ENCODE measurements at places on chromosomes 5 and 9.

DNA sequence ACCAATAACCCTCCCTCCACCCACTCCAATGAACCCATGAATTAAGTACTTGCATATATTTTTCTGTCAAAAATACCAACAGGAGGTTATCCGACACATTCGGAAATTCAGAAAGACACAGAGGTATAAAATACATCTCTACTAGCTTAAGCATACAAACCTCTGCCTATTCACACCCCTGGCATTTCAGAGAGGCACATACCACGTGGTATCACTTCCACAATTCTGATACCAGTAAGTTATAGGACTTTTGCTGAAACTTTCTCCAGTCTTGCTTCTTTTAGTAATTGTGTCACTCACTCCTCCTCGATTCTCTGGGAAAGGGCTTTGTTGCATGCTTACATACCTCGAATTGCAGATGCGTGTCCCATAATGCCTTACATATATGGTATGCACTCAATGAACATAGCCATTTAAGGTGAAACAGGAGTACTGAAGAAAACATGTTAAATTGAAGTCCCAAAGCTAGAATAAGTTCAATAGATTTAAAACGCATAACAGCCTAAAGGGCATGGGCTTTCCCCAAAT is 58.1 kb downstream of the TLE1 start:
- DNase-seq = no peak

- DNase-seq = no peak
Measured at GRCh38 chr9:97567894-97568202, 65.3 kb downstream of the TSTD2 start.

DNA sequence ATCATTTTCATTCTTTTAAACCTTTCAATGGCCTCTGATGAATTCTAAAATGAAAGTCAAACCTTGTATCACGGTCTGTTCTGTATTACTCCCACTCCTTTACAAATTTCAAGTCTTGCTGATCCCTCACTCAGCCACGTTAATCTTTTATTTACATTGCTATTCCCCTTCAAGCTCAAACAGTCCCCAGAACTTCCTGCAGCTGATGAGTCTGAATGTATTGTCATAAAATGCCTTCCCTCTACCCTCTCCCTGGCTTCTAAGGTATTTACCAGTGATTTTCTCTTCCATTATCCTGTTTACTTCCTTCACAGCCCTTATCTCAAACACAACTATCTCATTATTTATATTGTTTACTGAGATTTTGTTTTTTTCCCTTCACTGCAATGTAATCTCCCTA is 562.3 kb upstream of the C9orf72 start:
- DNase-seq = no peak

DNA sequence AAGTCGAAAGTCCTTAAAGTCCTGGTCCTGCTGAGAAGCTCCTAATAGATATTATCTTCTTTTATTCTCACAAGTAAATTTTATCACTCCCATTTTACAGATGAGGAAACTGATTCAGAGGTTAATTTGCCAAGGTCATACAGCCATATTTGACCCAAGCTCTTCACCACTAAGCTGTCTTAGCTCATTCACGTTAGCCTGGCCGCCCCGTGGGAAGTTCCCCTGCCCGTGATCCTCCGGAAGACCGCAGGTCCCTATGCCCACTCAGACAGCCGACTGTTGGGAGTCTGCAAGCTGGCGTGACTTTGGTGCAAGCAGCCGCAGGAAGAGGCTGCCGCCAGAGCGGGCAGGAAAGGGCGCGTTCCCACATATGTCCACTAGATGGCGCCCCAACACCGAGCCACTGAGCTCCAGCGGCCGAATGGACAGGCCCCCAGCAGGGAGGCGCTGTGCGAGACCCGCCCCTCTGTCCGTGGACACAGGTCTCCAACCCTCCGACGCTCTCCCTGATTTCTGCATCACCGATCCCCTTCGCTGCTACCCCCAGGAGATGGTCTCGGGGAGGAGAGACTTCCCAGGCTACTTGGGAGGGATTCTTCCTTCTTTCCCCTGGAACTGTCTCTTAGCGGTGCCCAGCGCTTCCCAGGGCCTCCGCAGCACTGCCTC is 10.0 kb upstream of the ARAP3 start:
- DNase-seq = peak; percentile 89

DNA sequence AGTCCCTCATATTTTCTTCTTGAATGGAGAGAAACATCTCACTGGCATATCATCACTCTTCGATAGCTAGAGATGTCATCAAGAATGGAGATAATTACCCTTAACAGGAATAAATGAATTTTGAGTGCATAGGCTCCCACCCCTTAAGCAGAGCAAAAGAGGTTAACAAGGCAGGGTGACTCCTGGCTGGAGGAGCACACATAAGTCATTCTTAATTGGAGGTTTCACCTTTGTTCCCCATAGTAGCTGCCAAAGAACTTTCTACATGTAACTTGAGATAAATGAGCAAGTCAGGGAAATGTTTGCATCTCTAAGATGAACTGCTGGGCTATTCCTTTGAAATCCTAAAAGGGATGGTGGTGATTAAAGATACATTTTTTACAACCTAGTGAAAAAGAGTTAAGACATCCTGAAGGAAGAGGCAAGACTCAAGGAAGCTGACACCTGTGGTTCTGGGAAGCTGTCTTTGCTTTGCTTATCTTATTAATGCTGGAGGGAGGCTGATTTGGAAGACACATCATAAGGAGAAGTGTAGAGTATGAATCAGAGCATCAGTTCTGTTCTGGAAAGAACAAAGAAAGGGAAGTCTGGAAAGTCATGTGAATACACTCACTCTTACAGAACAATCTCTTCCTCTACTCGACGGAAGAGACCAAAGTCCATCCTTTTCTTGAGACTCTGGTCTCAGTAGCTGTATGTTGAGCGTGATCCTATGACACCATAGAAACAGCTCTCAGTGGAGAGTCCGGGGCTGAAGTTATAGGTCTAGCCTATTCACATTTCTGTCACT is 326.3 kb downstream of the OSTF1 start:
- no peak for DNase-seq

GRCh38 chr5:79612667-79613198 is 492 bp downstream of the TENT2 start:
- DNase-seq = no peak

GRCh38 chr9:20562051-20562450 is 60.2 kb downstream of the MLLT3 start:
- DNase-seq = no peak

GRCh38 chr5:44542470-44542869 is 153.2 kb upstream of the FGF10 start:
- DNase-seq = no peak

DNA sequence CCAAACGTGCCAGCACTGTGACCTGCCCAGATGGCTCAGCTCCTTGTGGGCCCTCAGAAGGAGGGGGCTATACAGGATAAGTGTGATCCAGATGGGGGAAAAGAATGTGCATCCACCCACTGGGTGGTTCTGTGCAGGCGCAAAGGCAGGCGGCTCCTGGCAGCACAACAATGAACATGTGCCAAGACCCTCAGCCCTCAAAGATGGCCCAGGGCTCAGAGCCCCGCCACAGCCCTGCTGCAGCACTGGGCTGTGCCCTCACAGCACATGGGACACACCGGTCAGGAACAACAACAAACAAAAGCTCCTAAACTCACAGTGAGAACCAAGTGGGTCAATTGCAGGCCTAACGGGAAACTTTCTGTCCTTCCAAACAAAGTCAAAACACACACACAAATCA is 4.7 kb downstream of the SEMA4D start:
- DNase-seq = no peak

GRCh38 chr9:99107421-99107820 is 2.5 kb downstream of the TGFBR1 start:
- no peak for DNase-seq

GRCh38 chr5:171269717-171270116 is 39.3 kb upstream of the TLX3 start:
- no peak for DNase-seq

DNA sequence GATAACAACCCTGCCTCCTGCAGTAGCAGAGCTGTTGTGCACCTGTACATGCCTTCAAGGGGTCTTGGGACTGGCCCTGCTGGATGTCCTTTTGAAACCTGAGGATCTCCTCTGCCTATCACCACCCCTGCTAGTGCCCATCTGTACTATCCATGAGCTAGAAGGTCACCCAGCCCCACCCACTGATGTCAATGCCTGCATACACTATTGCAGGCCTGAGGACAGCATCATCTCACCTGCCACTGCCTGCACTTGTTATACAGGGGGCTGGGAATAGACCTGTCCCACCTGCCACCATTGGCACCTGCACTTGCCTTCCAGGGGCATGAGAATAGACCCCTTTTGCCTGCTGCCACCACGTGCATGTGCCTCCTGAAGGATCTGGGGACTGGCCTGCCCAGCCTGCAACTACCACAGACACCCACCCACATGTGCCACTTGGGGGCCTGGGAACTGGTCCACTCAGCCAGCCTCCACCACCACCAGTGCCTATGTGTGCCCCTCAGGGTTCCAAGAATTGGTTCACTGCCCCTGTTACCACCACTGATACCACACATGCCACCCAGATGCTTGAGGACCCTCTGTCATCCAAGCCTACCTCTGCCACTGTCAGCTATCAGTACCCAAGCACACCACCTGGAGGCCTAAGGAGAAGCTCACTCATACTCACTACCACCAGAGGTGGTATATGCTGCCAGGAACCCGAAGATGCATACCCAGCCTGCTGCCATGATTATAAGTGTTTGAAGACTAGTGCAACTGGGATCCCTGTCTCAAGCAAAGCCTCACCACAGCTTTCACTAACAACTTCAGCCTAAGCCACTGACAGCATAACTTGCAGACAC is 159.7 kb downstream of the SGCD start:
- DNase-seq = no peak

DNA sequence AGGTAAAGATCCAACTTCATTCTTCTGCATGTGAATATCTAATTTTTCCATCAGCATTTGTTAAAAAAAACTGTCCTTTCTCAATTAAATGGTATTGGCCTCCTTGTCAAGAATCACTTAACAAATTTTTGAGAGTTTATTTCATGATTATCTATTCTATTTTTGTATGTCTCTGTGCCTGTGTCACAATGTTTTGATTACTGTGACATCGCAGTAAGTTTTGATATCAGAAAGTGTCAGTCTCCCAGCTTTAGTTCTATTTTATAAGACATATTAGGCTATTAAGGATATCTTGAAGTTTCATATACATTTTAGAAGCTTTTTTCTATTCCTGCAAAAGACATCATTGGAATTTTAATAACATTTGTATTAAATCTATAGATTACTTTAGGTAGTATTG is 33.6 kb downstream of the GABRA6 start:
- no peak for DNase-seq

DNA sequence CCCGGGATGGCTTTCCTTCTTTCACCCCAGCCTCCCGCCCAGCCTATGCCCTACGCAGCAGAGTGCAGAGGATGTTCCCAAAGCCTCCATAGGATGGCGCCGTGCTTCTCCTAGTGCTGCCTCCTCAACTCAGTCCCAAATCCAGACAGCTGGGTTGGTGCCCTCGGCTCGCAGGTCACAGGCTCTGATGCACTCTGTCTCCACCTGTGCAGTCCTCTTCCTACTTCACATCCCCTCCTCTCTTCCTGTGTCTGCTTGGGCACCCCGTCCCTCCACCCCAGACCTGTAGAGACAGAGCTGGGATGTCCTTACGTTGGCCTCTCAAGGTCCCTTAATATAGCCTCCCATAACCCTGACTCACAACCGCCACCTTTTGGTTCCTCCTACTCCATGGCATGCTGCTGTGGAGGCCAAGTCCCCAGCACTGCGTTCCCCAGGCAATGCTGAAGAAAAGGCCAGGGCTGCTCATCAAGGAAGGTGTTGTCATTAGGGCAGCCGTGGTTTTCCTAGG is 314.4 kb downstream of the GADD45G start:
- DNase-seq = no peak

DNA sequence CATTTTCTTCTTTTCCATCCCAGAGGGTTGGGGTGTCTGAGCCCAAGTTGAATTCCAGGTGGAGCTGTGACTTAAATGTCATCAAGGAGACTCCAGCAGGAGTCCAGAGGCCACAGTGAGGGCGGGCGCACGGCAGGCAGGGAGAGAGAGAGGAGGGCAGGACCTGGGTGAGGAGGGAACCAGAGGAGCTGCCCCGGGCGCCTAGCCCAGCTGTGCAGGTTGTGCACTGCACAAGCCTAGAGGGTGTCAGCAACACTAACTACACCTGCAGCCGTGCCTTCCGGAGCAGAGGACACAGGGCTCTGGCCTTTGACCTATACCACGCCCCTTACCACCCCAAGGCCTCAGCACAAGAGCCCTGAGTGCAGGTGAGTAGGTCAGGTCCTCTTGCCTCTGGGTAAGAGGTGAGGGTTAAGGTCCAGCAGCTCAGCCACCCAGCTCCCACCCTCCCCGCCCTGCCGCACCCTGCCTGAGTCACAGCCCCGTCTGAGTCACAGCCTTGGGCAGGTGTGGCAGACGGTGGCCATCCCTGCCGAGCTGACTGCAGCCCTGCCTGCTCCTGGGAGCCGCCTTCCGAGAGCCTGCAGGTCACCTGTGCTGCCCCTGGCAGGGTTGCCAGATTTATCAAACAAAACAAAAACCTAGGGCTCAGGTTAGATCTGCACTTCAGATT is 6.4 kb upstream of the AGPAT2 start:
- no peak for DNase-seq

DNA sequence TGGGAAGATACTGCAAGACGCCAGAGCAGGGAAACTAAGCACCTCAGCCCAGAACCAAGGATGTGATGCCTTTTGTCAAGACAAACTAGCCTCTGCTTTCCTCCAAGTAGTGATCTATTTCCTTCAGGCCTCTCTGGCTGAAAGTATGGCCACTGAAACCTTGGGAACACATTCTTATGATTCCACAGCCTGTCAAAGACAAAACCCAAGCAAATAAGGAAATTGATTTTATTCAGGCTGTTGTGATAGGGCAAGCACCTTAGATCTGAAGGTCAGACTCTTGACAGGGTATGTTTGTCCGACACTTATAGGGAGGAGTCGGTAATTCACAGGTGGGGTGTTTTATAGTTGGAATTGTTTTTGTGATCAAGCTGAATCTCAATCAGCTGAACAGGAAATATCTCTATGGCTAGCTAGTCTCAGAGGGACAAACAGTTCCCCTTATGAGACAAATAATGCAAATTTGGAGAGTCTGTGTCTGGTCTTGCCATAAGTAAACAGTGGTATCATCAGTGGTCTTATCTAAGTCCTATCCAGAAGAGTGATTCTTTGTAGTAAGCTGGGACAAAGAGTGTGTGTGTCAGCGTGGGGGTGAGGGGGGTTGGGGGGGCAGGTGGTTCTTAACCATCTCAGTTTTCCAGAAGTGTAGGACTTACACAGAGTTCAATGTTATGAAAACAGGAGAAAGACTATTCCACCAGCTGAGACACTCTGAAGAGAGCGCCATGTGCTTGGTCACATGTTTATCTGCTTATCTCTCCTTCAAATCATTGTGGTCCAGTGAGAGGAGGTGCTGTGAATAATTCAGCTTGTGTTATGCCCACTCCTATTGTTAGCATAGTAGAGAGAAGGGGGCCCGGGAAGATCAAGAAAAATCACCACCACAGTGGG is 6.7 kb upstream of the ZCCHC10 start:
- DNase-seq = no peak

All from effector memory CD8-positive, alpha-beta T cell (primary cell).